ENCODE measurements at places on chromosomes 5 and 9. TPM values are rescaled to one million over a fixed set of nuclear protein-coding genes. Genes with fewer than 3 reads are reported as not detected.

GRCh38 chr9:131500939-131501541 is 1.7 kb upstream of the POMT1 start:
- no peak for DNase-seq

Gene MAN1B1
- 38.2 TPM for total RNA-seq

Gene RNF183
- total RNA-seq, result not detected

Gene NUDT12
- 20.2 TPM for total RNA-seq
